Cortex of kidney (tissue), 1 donor: ENCODE measurements at places on chromosomes 16 and 17.

GRCh38 chr16:72195609-72196008, 23.7 kb upstream of the PMFBP1 start:
- DNase-seq, result no peak

- no peak for DNase-seq
Measured at GRCh38 chr16:50917950-50918703, 176.2 kb downstream of the CYLD start.

- DNase-seq, result no peak
Measured at GRCh38 chr16:70730944-70731343, 45.1 kb upstream of the MTSS2 start.

DNA sequence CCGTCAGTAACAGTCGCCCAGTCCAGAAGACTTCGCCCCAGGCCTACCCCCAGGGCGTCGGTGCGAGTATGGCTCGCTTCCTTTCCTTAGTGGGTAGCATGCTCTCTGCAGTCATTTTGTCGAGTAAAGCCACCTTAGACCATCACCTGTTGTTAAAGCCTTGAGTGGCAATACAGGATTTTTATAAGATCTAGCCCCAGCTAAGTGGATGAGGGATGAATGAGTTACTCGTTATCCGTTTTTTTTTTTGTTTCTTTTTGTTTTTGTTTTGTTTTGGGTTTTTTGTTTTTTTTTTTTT, 322 bp upstream of the KLHL11 start:
- DNase-seq, result no peak

- no peak for DNase-seq
Measured at GRCh38 chr16:24286741-24287405, 30.7 kb downstream of the CACNG3 start.

DNA sequence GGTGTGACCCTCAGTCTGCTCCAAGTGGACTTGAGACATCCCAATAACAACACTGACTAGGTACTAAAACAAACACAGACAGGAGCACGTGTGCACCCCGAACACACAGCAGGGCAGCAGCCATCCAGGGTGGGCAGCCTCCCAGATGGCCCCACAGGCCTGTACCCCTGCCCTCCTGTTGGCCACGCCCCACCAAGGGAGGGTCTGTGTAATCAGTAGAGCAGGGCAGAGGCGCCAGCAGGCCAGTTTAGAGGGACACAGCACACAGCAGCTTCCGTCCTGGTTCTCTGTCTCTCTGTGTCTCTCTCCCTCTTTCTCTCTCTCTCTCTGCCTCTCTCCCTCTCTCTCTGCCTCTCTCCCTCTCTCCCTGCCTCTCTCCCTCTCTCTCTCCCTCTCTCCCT, 21.4 kb downstream of the ACTG1 start:
- no peak for DNase-seq

DNA sequence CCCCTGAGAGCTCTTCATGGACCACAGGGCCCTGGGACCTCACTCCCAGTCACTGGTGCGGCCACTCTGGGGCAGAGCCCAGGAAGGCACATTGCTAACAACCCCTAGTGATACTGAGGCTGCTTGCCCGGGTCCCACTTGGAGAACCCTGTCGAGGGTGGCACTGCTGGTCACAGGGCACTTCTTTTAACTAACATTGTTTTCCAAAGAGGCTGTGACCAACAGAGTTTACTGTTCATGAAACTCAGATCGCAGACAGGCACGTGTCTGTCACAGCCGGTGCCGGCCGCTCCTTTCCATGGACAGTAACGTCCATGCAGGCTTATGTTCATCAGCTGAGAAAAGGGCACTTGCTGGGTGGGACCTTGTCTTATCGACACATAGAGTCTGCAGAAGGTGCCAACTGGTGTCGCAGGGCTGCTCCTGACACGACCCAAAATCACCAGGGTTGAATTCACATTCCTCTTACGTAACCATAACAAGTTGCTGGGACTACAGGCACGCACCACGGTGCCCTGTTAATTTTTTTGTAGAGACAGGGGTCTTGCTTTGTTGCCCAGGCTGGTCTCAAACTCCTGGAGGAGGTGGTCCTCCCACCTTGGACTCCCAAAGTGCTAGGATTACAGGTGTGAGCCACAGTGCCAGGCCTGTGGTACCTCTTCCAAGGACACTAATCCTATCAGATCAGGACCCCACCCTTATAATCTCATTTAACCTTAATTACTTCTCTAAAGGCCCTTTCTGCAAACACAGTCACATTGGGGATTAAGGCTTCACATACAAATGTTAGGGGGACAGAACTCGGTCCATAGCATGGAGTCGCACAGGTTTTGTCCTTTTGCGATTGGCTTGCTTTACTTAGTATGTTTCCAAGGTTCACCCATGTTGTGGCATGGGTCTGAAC, 1.2 kb upstream of the ZC3H18 start:
- DNase-seq, result no peak

DNA sequence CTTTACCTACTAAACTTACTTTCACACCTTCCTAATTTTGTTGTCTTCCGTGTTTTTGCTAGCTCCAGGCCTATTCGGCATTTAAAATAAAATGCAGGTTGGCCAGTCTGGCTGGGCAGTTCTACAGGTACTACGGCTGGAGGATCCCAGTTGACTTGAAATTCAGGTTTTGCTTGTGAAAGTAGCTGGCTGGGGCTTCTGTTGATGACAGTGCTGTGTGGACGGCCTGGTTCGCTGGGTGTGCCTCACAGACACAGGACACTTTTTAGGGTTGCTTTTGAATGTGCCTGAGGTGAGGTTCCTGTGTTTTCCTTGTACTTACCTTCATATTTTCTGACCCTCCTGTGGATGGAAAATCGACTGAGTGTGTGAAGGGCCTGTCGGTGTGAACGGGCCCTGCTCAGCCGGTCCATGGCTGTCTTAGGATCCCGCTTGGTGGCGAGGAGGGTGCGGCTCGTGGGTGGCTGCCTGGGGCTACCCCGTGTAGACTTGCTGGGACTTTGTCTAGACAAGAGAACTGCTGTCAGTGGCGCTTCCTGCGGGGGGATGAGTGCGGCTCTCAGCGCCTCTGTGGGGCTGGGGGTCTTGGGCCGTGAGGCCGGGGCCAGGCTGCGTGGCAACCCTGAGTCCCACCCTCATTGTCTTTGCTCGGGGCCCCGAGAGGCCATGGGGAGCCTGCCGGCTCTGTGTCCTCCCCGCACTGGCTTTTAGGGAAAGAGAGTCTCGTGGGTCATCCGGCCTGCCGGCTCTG, 18.7 kb upstream of the ZNF750 start:
- no peak for DNase-seq

- DNase-seq, result no peak
Measured at GRCh38 chr16:30677931-30678585, 19.8 kb downstream of the FBRS start.

DNA sequence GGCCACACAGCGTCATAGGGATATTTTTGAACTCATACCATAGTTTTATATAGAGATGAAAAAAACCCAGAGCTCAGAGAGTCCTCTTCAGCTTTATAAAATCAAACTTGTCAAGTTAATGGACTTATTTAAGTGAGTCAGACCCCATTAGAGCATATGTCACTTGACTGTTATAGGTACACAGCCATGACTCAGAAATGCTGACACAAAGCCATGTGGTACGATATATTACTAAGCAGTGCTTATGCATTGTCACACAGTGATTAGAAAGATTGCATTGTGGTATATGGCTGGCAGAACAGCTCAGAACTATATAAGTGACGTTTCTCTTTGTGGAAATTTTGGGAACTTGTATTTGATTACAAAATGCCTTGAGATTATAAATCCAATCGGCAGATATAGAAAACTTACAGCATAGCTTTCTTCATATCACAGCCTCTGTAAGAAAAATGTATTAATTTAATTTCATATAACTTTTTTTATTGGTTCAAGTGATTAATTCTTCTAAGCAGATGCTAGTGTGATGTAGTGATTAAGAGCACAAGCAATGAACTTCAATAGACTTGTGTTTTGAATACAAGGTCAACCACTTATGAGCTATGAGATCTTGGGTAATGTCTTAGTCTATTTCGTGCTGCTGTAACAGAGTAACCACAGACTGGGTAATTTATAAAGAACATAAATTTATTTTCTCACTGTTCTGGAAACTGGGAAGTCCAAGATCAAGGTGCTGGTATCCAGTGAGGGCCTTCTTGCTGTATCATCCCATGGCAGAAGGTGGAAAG, 25.8 kb upstream of the GINS3 start:
- no peak for DNase-seq

- DNase-seq, result no peak
Measured at GRCh38 chr17:83170571-83171260, 91.3 kb downstream of the METRNL start.

GRCh38 chr17:62629556-62630364, 2.3 kb downstream of the MRC2 start:
- DNase-seq, result no peak

- no peak for DNase-seq
Measured at GRCh38 chr16:1420111-1420539, 422 bp downstream of the UQCC4 start.

GRCh38 chr16:57089406-57089805, 3.0 kb upstream of the CPNE2 start:
- DNase-seq, result no peak

- DNase-seq, result no peak
Measured at GRCh38 chr17:5971969-5972368, 98.2 kb upstream of the WSCD1 start.

DNA sequence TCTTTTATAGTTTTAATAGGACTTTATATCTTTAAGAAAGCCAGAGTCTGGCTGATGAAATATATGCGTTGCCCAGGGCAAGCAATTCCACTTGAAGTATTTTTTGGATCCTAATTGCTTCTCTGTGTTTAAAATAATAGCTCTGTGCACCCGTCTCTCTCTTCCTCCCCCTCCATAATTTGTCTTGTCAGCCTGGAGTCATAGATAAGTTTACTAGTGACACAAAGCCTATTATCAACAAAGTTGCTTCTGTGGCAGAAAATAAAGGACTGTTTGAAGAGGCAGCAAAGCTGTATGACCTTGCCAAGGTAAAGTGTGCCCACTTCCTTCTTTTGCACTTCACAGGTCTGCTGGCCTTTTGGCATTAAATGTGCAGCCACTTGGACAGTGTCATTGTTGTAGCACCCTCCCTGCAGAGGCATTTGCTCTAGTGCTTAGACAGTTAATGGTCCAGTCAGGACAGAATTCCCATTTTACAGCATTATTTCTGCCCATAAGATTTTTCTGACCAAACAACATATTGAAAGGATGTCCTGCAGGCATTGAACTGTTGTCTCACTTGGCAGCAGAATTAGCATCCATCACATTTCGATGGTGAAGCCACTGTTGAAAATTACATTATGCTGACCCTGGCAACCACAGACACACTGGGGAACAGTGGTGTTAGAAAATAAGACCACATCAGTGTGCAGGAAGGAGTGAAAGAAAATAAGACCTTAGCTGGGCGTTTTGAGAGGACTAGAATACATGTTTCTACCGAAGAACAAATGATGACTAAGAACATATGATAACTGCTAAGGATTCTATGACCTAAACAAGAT, 28.4 kb upstream of the SLC12A3 start:
- DNase-seq, result no peak

GRCh38 chr16:82631701-82632685, 5.2 kb downstream of the CDH13 start:
- DNase-seq, result no peak

GRCh38 chr17:47970725-47971499, at the start of gene CDK5RAP3:
Gene CDK5RAP3 (plus strand): TSS chr17:47971113. CDS start chr17:47971147, 34 bp downstream.
- peak; percentile 83 for DNase-seq

- no peak for DNase-seq
Measured at GRCh38 chr17:78990349-78991016, 10.8 kb upstream of the LGALS3BP start.

GRCh38 chr16:23979441-23979840, 143.7 kb downstream of the PRKCB start:
- DNase-seq, result no peak

GRCh38 chr17:63452962-63453551, 7.0 kb upstream of the CYB561 start:
- DNase-seq, result no peak

GRCh38 chr16:47712276-47713224, 251.4 kb downstream of the PHKB start:
- DNase-seq, result no peak

DNA sequence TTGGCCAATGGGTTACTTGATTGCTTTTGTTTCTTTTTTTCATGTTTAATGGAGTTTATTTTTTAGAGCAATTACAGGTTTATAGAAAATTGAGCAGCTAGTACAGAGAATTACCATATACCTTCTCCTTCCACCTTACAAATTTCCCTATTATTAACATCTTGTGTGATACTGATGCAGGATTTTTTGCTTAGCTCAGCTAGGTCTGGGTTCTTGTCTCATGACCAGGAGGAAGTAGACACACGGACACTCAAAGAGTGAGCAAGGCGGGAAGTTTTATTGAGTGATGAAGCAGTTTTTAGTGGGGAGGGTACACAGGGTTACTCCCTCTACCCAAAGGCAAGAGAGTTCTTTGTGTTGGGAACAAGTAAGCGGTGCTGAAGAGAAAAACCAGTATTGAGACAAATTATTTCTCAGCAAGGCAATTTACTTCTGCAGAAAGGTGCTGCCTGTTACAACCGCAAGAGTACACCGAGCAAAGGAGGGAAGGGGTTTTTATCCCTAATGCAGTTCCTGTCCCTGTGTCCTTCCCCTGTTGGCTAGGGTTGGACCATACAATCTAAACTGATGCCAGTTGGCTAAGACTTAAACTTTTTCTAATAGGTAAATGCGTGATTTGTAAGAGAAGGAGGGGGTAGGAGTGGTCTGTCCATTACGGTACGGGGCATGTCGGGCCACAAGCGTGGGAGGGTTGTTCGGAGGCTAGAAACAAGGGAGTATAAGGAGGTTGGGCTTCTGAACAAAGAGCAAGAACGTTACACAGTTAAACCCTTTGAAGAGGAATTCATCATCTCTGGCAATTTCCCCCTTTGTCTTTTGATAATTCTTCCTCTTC, 26.9 kb downstream of the SEC14L1 start:
- DNase-seq, result no peak

GRCh38 chr17:2063261-2064146, 8.6 kb downstream of the HIC1 start:
- DNase-seq, result no peak

- DNase-seq, result no peak
Measured at GRCh38 chr17:80531400-80531799, 13.2 kb upstream of the RPTOR start.

GRCh38 chr17:37708008-37708615, 36.7 kb downstream of the HNF1B start:
- DNase-seq, result no peak

DNA sequence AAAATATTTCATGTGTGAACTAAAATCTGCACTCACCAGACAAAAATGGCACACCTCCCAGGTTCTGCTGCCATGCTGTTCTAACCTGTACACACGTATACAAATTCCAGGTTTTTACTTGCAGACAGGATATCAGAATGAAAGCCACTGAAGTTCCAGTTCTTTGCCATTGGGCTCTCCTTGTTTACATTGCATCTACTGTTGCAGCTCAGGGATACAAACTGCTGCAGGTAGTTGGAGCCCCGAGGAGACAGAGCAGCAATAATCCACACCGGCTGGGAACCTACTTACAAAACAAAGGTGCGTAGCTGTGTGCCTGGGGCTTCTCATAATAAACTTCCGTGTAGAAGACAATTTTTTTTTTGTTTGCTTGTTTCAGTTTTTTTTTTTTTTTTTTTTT, 59.6 kb downstream of the HAPSTR1 start:
- DNase-seq, result no peak

DNA sequence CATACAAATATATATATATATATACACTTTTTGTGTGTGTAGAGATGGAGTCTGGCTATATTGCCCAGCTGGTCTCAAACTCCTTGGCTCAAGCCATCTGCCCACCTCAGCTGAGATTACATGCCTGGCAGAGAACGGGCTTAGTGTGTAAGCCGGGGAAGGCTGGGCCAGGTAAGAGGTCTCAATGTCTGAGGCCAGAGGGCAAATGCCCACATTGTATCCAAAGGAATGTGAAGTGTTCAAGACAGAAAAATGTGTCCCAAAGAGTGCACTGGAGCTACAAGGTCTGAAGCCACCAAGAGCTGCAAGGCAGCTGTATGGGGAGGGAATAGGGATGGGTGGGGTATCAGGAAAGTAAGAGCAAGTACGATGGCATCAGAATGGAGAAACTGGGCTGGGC, 8.8 kb downstream of the CD2BP2 start:
- no peak for DNase-seq
